Activated naive CD4-positive, alpha-beta T cell treated with Interleukin-2 at 50 U/mL for 16 hours (primary cell): ENCODE measurements at places on chromosomes 4 and X.

DNA sequence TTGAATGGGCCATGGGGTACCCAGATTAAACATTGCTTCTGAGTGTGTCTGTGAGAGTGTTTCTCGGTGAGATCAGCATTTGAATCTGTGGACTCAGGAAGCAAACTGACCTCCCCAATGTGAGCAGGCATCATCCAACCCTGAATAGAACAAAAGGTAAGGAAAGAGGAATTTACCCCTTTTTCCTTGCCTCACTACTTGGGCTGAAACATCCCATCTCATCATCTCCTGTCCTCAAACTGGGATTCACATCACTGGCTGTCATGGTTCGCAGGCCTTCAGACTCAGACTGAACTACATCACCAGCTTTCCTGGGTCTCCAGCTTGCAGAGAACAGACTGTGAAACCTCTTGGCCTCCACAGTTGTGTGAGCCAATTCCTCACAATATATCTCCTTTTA lies 47.1 kb downstream of the TEC start:
- DNase-seq = no peak

DNA sequence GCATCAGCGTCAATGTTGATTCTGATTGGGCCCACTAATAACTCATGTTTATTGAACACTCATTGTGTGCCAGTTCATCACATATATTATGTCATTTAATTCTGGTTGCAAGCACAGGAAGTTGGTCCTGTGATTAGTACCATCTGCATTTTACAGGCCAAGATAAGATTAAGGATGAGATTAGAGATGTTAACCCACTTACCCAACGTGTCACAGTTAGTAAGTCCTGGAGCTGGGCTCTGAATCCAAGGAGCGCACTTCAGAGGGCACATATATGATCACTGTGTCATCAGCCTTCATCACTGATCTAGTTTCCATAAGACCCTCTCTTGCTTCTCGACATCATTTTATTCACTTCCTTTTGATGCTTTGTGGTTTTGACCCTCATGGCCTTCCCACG lies 205.3 kb upstream of the ANXA3 start:
- DNase-seq = no peak

- DNase-seq = no peak
Observed at GRCh38 chr4:186248643-186249042, 17.3 kb upstream of the F11 start.

GRCh38 chrX:97168646-97169045 lies 284.9 kb downstream of the RPA4 start:
- DNase-seq = no peak

- DNase-seq = no peak
Observed at GRCh38 chrX:47080215-47080914, 2.1 kb downstream of the RGN start.
